Airway epithelial cell (primary cell): ENCODE measurements at places on chromosomes 5 and 9. TPM values are rescaled to one million over a fixed set of nuclear protein-coding genes. Genes with fewer than 3 reads are reported as not detected.

SPTLC1 gene
- 68.5 and 83.0 TPM in 2 replicates for total RNA-seq

TRIP13 gene
- total RNA-seq, result 34.3 and 45.1 TPM in 2 replicates

NNT gene
- 19.9 and 25.8 TPM in 2 replicates for total RNA-seq

SCGB3A2 gene
- not detected in 2 replicates for total RNA-seq

BTNL8 gene
- not detected in 2 replicates for total RNA-seq

LRRC26 gene
- 0.35 and 0.70 TPM in 2 replicates for total RNA-seq

PWWP2A gene
- total RNA-seq, result 12.4 and 13.3 TPM in 2 replicates

SLC6A19 gene
- total RNA-seq, result not detected in 2 replicates

CCNI2 gene
- total RNA-seq, result 0.49 and 0.93 TPM in 2 replicates

DBH gene
- total RNA-seq, result not detected in 2 replicates

KIAA1191 gene
- 65.2 and 86.1 TPM in 2 replicates for total RNA-seq

TRPM6 gene
- total RNA-seq, result 0.14 and 0.28 TPM in 2 replicates

ACSL6 gene
- total RNA-seq, result not detected in 2 replicates

MARCOL gene
- not detected in 2 replicates for total RNA-seq

CDC14B gene
- total RNA-seq, result 9.3 and 15.4 TPM in 2 replicates

PCDHGB7 gene
- 3.2 and 4.1 TPM in 2 replicates for total RNA-seq

IFNK gene
- total RNA-seq, result not detected in 2 replicates

PTGDS gene
- not detected in 2 replicates for total RNA-seq

LPCAT1 gene
- total RNA-seq, result 32.7 and 39.1 TPM in 2 replicates

PHF24 gene
- under 0.01 and 0.23 TPM in 2 replicates for total RNA-seq

PDE6A gene
- 0.07 TPM in 1 of 2 replicates, not detected in the other for total RNA-seq

ZNF483 gene
- 1.1 and 2.3 TPM in 2 replicates for total RNA-seq

CENPH gene
- 45.1 and 45.7 TPM in 2 replicates for total RNA-seq

SH3RF2 gene
- 14.8 and 19.2 TPM in 2 replicates for total RNA-seq

EQTN gene
- total RNA-seq, result 0.78 TPM in 1 of 2 replicates, not detected in the other

TYRP1 gene
- not detected in 2 replicates for total RNA-seq

PCDHGB3 gene
- total RNA-seq, result 0.35 and 0.46 TPM in 2 replicates

BTNL3 gene
- total RNA-seq, result not detected in 2 replicates
